ENCODE measurements at places on chromosomes 5 and 9.

GRCh38 chr5:7548596-7548995 is 152.7 kb downstream of the ADCY2 start:
- DNase-seq = no peak

DNA sequence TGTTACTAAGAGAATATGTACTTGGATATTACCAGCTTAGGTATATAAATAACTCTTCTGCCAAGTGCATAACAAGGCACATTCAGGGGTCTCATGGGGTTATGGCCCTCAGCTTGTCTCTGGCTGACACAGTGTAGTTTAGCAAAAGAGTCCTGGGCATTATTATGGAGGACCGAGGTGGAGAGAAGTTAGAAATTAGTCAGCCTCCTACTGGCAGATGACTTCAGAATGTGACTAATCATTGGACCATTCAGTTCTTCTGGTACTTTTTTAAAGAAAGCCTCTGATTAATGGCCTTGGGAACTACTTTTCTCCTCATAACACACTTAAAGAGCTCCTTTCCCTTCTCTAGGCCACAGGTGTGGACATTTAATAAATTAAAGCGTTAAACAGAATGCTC is 178.9 kb downstream of the SH3GL2 start:
- no peak for DNase-seq

GRCh38 chr9:134967547-134967930 is 49.8 kb upstream of the FCN1 start:
- DNase-seq = no peak

DNA sequence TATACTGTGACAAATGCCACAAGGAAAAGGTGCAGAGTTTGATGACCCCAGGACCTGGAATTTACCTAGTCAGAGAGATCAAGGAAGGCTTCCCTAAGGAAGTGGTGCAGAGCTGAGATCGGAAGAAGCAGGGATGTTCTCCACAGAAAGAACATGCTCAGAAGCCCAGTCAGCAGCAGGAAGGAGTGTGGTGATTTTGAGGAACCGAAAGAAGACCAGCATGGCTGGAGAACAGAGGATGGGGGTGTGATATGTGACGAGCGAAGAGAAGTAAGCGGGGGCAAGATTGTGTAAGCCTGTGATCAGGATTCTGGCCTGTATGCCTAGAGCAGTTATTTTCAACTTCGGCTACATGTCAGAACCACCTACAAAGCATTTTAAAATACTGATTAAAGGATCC is 18.7 kb upstream of the PIK3R1 start:
- no peak for DNase-seq

DNA sequence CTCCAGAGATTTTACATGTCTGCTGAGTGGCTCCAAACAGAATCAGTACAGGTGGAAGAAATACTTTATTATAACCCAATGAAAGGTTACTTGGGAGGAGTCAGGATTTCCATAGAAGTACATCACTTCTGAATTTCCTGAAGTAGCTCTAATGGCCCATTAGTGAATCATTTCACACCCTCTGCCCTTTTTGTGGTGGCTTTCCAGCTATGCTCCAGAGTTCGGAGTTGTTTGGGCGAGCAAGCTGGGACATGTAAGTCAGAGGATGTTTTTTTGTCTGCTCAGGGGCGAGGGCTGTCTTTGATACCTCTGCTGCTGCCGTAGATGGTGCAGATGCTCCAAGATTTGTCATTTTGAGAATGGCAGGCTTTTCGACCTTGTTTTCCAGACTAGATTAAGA is 226.1 kb downstream of the GOLPH3 start:
- no peak for DNase-seq

- DNase-seq = peak; percentile 86
Observed at GRCh38 chr5:82174128-82174918, 103.8 kb downstream of the RPS23 start.

- DNase-seq = no peak
Observed at GRCh38 chr5:32765266-32765665, 54.1 kb downstream of the NPR3 start.

DNA sequence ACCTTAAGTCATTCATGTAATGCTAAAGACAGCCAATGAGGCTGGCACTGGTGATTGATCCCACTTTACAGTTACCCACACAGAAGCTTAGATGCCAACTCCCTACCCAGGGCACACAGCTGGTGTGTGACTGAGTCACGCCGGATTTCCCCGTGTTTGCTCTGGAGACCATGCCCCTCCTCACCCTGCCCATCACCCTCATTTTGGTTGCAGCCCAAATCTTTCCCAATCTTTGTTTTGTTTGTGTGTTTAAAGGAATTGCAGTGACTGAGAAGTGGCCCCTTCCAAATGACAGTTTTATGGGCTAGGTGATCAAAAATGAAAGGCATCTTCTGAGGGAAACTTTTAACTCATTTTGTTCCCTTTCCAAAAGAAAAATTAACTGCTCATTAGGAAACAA is 10.9 kb downstream of the FBXL7 start:
- no peak for DNase-seq

- no peak for DNase-seq
Observed at GRCh38 chr9:136318111-136318775, 9.1 kb upstream of the GPSM1 start.

GRCh38 chr5:9726931-9727330 is 96.8 kb upstream of the TAS2R1 start:
- DNase-seq = no peak

Measured in activated CD4-positive, alpha-beta T cell treated with anti-CD3 and anti-CD28 coated beads for 48 hours (primary cell).